ENCODE measurements at places on chromosomes 7 and 10.

- no peak for DNase-seq
Observed at GRCh38 chr7:17305387-17306171, 7.1 kb downstream of the AHR start.

GRCh38 chr7:106552645-106553445 is 108.1 kb downstream of the CCDC71L start:
- peak; percentile 35 for DNase-seq

DNA sequence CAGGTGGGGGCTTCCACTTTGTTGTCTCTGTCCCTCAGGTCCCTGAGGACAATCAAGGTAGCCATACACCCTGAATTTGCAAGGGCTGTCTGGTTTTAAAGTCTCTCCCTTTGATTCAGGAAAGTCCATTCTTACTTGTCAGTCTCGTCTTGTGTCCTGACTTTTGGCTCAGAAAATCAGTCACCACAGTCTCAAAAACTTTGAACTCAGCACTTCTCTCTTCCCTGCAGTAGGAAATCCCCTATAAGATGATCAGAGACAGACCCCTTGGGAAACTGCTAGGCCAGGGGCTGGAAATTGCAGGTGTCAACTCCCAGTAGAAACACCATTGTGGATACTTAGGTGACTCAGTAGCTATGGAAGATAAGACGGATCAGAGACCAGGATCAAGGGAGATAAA is 73.1 kb downstream of the CDC123 start:
- DNase-seq, result no peak

DNA sequence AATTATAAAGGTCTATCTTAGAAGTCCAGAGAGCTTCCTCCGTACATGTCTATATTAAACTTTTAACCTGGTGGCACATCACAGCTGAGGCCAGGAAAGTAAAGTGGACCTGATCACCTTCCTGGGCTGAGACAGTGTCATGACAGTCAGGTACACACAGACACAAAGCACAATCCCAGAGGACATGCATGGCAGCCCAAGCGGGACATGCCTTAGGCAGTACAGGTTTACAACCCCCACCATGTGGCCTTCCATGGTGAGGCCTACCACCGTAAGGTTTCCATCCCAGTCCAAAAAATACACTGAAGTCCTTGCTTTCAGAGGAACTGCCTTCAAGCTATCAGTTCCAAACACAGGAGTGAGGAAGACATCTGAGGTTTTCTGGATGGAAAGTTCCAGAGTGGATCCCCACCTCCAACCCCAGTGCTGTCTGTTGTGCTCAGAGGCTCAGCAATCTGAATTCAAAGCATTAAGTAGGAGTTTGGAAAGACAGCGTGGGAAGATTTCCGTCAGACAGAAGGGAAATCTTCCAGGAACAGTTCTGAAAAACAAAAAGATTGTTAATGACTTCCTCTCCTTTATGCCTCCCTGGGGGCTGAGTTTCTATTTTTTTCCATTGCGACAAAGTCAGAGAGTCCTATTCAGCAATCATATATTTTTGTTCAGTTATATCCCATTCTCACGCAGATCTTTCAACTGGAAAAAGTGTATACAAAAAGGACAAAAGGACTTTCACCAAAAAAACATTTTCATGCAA is 20.1 kb downstream of the IFIT3 start:
- no peak for DNase-seq

- DNase-seq, result no peak
Observed at GRCh38 chr10:88086187-88086960, 222.9 kb downstream of the PTEN start.

- no peak for DNase-seq
Observed at GRCh38 chr7:150329331-150330120, 6.2 kb upstream of the ACTR3C start.

DNA sequence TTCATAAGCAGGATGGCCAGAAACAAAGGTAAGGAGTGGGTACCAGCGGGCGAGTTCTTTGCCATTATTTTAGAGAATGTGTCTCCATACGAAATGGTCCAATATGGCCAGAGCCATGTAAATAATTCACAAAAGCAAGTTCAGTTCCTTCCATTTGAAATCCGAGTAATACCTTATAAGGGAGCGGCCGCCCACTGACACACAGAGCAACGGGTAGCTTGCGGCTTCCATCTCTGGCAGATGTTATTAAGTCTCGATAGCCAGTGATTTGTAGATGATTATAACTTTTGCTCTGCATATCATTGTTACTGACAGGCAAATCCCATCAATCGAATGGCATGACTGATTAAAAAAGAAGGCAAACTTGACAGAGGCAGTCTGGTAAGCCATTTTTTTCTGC is 63.2 kb downstream of the GFRA1 start:
- no peak for DNase-seq

DNA sequence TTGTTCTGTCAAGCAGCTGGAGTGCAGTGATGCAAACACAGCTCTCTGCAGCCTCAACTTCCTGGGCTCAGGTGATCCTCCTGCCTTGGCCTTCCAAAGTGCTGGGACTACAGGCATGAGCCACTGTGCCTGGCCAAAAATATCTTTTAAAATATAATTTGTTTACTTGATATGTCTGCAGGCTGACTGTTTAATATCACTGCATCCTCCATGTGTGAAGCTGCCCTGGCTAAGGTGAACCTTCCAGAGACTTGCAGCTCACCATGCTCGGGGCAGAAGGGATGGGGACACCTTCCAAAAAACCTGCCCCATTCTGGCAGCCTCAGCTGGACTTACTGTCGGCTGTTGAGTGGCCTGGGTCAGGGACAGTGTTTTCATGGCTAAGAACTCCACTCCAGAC is 57.6 kb upstream of the DDC start:
- no peak for DNase-seq

DNA sequence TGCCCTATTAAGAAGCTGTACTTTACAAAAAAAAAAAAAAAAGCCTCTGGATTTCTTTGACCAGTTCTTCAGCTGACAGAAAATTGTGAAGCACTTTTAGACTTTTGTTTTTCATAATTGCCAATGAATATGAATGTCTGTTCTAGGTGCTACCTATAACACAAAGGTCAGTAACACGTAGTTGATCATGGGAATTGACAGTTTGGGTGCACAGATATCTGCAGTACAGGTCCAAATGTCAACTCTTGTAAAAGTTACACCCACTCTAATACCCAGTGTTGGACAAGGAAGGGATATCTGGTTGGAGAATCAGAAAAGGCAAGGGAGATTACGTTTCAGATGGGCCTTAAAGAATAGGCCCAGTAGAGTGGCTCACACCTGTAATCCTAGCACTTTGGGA is 1.8 kb downstream of the REEP3 start:
- no peak for DNase-seq

Measured in iris pigment epithelial cell (primary cell).